ENCODE measurements at places on chromosomes 5 and 9. TPM values are rescaled to one million over a fixed set of nuclear protein-coding genes. Genes with fewer than 3 reads are reported as not detected.
A peak's percentile ranks its signal among the peaks of the same experiment; 100 is the strongest.

- no peak for DNase-seq
Observed at GRCh38 chr5:103624675-103625074, 62.1 kb upstream of the NUDT12 start.

The C9orf43 gene
- total RNA-seq, result 1.1 TPM

- no peak for DNase-seq
Observed at GRCh38 chr9:124443625-124444024, 6.6 kb upstream of the ADGRD2 start.

- peak; percentile 58 for DNase-seq
Observed at GRCh38 chr9:136015656-136016571, 54.7 kb upstream of the UBAC1 start.

DNA sequence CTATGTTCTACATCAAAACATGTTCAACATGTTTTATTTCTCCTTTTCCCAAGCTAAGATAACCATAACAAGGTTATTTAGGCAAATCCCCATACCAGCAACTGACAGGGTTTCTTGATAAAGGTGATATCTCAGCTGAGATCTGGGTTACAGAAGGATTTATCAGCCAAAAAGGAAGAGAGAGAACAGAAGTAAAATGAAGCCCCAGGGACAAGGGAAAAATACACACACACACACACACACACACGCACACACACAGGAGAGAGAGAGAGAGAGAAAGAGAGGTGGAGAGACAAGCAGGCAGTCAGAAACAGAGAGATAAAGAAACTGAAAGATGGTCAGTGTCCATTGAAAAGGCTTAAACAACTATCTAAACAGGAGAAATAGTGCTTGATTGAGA, 19.7 kb upstream of the MLLT3 start:
- no peak for DNase-seq

The FCN1 gene
- not detected for total RNA-seq

DNA sequence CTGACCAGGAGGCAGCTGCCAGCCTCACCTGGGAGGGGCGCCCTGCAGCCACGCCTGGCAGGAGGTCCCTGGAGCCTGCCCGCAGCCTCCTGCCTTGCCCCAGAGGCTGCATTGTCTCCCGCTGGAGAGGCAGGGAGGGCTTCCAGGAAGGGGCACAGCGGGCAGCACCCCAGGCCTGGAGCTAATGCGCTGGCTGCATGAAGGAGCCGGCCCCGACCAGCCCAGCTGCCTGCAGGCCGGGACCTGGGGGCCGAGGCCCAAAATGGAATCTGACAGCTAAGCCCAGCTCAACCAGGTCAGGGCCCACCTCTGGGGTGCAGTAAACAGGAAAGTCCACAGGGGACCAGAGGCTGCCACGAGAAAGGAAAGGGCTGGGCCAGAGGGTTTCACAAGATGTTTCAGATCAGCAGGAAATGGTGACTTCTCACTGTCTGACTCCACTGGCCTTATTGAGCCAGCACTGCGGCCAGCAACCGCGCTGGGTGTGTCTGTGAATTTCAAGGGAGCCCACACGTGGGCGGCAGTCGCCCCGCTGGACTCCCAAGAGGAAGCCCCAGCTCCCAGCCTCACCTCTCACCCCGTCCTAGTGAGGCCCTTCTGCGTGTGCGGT, 18.6 kb upstream of the NOTCH1 start:
- DNase-seq, result peak; percentile 87

The SPATA31D4 gene
- not detected for total RNA-seq

The SPATA31E1 gene
- not detected for total RNA-seq

The SCGB3A2 gene
- total RNA-seq, result not detected

DNA sequence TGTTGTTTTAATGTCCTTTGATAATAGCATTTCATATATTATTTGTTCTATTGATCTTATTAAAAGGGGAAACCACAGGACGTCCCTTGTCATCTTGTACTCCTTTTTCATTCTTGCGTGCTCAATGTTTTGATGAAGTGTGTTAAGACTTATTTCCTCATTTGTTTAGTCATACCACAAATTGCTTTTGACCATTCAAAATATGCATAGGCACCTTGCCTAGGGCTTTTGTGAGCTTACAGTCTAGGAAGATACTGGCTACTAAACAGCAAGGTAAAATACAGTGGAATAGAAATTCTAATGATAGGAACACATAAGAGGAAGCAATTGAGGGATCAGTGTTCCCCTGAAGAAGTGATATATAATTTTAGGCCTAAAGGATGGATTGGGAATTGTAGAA, 190.3 kb downstream of the WDR70 start:
- no peak for DNase-seq

DNA sequence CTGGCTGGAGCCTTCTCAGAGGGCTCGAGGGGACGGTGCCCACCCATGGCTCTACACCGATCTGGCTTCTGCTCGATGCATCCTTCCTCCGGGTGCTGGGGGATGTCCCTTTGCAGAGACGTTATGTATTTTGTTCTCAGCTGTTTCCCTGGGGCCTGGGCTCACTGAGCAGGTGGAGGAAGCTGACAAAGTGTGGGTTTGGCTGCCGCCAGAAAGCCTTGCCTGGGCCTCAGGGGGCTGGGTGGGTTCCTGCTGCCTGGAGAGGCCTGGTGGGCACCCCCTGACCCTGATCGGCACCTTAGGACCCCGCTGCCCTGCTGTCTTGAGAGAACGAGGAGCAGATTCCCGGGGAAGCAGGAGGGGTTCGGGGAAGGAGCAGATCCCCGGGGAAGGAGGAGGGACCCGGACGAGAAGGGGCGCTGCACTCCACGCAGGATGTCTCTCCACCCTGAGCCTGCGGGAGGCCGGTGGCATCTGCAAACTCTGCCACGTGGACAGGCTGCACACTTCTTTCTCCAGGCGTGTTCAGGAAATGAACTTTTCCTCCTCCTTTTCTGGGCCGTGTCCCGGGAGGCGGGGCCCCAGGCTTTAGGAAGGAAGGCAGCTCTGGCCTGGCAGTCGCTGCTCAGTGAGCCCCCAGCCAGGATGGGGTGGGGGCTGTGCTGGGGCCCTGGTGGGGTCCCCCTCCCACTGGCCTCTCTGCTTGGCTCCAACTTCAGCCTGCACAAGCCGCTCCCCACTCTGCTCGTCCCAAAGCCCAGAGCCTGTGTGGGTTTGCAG, 148.9 kb downstream of the RXRA start:
- DNase-seq, result no peak

The FBP1 gene
- total RNA-seq, result 4.9 TPM

The TBCA gene
- total RNA-seq, result 90.3 TPM

DNA sequence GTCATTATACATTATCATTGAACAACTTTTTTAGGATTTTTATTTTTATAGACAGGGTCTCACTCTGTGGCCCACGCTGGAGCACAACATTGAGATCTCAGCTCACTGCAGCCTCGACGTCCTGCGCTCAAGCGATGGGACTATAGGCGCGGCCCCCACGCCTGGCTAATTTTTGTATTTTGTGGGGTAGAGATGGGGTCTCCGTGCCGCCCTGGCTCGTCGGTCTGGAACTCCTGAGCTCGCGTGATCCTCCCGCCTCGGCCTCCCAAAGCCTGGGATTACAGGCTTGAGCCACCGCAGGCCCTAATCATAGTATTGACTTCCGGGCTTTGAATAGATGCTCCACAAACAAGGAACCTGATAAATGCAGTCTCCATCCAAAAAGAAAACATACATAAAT, 1.4 kb upstream of the EDF1 start:
- DNase-seq, result no peak
